Activated CD4-positive, CD25-positive, alpha-beta regulatory T cell treated with anti-CD3 and anti-CD28 coated beads, Interleukin-2, amount 50 U/mL, for 24 hours (primary cell): ENCODE measurements at places on chromosomes 4 and X.

- ATAC-seq = no peak
Observed at GRCh38 chrX:53458082-53458481, 23.9 kb upstream of the HSD17B10 start.

DNA sequence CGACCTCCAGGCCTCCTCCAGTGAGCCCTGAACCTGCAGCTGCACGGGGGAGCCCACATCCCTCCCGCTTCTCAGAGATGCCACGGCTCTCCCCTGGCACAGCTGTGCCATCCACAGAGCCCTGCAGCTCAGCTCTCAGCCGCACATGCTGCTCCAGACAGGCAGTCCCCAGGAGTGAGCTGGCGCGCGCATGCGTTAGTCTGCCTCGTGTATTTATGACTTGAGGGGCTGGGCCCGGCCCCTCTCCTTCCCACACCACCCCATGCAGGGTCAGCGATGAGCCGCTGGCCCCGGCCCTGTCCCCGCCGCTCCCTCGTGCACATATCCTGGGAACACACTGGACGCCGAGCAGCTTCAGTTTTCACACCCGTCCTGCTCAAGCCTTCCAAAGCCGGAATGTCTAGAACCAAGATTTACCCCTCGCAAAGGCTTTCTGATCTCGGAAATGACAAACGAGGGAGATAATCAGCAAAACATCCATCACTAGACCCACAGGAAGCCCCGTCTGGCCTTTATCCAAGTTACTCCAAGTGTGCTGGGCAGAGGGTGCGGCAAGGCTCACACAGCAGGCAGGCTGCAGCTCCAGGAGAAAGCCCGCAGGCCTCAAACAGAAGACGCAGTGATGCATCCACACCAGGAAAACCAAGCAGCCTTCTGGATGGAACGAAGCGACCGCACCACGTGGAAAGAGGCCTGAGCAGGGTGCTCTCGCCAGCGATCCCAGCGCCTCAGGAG is 24.3 kb downstream of the GAK start:
- no peak for ATAC-seq

DNA sequence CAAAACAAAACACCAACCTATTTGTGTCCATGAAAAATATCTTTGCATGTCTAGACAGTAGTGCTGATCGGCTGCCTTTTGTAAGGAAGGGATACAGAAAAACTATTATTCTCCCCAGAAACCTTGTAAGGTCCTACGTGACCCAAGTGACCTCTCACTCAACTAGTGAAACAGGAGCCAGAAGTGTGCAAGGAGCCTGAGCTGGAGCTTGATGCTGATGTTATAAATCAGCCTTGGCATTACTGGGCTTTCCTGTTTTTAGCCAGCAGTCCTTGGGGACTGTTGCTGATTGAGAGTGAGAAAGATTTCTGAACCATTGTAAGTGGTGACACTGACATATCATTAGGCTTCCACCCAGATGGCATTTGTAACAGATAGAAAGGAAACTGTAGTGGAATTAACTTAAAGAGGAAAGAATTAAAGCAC is 100.8 kb upstream of the LIMCH1 start:
- ATAC-seq = no peak

DNA sequence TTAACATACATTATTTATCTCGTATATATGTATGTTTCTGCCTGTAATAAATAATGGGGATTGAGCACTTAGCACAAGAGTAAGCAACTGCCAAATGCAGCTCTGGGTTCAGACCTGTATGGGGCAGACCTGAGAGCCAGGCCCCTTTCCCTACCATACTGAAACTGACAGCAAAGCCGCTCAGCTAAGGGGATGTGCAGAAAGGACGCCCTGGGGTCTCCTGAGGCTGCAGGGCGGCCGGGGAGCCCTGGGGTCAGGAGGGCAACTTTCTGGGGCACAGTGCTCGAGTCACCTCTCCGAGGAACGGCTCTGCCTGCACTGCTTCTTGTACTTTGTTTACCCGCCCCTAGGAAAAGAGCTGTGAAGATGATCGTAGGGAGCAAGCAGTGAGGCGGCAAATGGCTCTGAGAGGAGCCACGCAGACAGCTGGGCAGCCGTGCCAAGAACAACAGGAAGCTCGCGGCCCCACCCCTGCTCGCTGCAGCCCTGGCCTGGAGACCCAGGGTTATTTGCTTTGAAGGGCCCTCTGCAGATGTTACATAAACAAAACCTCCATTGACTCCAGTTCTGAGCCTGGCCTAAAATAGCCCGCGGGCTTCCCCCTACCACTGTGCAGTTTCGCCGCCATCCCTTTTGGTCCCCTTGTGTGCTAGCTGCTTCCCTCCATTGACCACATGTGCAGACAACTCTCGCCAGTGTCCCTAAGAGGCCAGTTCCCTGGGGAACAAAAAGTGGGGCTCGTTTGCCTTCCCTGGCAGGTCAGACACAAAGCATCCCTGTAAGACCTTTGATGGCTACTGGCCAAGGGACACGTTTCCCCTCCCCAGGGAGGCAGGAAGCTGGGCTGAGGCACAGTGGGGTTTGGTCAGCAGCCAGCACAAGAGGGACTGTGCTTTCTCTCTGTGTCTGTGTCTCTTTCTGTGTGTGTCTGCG is 111.3 kb upstream of the LNX1 start:
- no peak for ATAC-seq

DNA sequence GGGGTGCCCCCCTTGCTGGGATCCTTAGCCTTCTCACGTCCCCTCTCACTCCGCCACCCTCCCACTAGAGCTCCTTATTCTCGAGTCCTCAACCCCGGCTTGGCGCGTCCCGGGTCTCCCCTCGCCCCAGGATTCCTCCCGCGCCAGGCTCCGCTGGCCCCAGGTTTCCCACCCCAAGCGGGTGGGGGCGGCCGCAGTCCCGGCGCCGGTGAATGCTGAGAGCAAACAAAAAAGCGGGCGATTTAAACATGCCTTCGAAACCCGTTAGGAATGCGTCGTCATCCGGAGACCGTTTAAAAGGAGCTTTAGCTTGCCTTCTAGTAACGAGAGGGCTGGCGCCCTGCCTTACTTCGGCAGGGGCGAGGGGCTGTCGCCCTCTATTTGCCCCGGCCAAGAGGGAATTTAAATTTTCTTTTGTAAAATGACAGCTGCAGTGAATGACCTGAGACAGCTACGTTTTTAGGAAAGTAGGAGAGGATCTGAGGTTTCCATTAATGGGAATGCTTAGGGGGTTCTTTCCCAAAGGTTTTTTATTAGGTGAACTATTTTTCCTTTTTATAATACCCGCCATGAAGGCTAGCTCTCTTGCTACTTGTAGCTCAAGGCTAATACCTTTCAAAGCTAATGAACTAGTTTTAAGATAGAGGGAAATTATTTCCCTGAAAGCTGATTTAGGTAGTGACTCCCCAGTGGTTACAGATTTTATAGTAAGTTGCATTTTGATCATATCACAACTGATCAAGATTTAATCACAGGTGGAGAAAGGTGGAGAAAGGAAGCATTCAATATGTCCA is 3.1 kb downstream of the JADE1 start:
- ATAC-seq = no peak

DNA sequence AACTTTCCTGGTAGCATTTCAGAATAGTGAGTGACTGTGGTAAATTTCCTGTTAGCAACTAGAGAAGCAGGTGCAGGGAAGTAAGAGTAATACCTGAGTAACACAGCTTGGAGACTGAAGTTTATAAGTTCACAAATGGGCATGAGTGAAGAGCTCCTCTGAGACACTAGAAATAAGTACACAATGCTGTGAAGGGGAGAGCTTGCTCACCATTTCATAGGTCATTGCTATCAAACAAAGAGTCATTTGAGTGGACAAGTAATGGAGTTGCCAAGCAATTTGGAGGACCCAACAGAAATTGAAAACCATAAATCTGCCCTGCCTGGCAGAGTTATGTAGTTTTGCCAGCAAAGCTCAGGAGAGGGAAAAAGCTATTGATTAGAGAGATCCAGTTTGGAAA is 523.6 kb downstream of the TRAM1L1 start:
- no peak for ATAC-seq

DNA sequence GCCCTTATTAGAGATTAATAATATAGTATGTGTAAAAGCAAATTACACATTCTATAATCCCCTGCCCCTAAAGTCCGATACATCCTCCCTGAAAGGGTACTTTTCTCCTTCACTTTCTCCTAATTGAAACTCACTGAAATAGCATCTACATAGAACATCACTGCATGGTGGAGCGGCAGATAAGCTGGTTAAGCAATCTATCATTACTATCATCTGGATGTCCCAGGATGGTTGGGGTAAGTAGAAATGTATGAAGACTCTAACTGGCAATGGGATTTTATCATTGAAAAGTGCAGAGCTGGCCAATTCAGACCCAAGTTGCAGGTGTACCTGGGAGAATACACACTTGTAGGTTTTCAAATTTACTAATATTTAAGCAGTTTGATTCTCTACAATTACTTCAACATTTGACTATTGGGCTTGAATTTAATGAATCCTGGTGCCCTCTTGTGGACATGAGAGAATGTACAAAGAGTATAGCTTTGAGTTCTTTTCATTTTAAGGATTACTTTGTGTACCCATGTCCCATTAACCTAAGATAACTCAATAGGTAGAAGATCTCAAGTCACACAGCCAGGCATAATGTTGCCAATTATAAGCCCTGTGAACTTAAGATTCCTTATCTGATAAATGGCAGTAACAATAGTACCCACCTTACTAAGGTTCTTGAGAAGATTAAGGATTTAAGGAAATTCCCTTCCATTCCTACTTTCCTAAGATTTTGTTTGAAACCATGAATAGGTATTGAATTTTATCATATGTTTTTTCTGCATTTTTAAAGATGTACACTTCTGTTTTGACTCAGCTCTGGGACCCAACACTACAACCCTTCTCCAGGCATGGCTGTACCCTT is 69.8 kb downstream of the SHROOM3 start:
- ATAC-seq = no peak

DNA sequence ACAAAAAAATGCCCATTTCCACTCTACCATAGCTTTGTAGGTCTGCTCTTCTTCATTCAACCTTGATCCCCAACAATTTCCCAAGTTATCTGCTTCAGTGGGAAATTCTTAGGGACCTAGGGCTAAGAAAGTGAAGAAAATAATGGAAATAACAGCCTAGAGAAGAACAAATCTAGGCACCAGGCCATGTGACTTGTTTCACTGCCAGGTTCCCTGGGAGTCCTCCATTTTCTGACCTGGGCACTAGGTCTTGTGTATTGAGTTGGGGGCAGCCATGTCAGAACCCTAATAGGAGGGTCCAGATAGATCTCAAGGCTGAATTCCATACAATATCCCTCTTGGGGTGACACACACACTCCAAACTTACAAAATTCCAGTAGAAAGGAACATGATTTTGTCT is 194.6 kb upstream of the STK26 start:
- ATAC-seq = no peak

- ATAC-seq = no peak
Observed at GRCh38 chr4:53608242-53608641, 17.0 kb upstream of the LNX1 start.

GRCh38 chr4:168527560-168527959 is 30.7 kb downstream of the PALLD start:
- ATAC-seq = no peak

- peak; percentile 48 for ATAC-seq
Observed at GRCh38 chr4:55318175-55319129, 27.6 kb upstream of the SRD5A3 start.

- no peak for ATAC-seq
Observed at GRCh38 chr4:78809928-78810835, 34.0 kb downstream of the BMP2K start.

GRCh38 chr4:17704020-17704650 is 77.3 kb downstream of the FAM184B start:
- no peak for ATAC-seq

DNA sequence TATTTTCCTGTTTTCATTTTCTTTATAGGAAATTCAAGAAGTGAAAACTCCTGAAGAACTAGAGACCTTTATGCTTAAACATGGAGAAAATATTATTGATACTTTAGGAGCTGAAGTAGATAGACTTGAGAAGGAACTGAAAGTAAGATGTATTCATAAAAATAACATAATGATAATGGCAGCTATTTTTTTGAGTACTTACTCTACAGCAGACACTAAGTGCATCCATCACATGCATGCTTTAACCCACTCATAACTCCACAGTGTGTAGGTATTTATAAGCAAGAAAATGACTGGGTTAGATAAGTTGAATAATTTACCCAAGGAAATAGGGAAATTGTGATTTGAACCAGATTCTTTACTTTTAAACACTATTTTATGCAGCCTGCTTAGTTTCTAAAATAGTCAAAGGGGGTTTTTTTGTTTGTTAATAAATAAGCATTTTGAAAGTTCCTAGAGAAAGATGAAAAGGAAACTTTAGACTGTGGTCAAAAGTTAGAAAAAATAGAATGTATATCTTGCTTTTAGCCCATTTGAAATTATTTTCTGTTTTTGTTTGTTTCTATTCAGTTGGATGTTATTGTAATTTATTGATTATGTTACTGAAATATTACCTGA is 74.2 kb downstream of the BEND4 start:
- no peak for ATAC-seq

DNA sequence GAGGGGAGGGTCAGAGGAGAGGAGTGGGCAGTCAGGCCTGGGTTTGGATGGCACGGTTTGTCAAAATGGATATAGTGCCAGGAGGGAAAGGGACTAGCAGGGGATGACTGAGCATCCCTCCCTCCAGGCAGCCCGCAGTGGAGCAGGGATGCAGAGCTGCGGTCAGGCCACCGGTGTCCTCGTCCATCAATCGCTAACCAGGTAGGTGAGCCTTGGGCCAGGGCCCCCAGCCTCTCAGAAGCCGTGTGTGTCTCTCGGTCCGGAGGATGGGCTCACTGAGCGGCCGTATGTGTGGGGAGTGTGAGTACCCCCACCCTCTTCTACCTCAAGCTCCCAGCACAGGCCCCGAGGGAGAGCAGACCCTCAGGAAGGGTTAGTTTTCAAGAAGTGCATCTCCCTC is 538 bp upstream of the CYTL1 start:
- no peak for ATAC-seq

GRCh38 chr4:145154573-145154972 is 25.8 kb downstream of the OTUD4 start:
- ATAC-seq = no peak

DNA sequence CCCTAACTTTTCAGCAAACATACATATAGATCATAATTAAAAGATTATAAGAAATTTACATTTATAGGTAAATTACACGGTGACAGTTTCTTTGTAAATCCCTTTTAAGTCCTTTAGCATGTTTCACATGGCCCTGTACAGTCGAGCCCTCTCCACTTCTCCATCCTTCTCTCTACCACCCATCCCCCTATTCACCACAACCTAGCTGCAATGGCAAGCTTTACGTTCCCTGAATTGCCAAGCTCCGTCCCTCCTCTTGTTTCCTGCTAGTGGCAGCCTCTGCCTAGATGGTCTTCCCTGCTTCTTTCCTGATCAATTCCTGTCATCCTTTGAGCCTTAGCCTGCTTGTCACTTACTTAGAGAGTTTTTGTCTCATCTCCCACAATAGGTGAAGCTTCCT is 116.2 kb downstream of the TMA16 start:
- no peak for ATAC-seq
